ENCODE measurements at places on chromosomes 11 and 22.
A peak's percentile ranks its signal among the peaks of the same experiment; 100 is the strongest.

GRCh38 chr11:91295591-91295990 is 929.0 kb upstream of the FAT3 start:
- DNase-seq: no peak

- peak; percentile 97 for DNase-seq
These were observed 2.9 kb downstream of the DIXDC1 start for GRCh38 chr11:111939836-111940604.

GRCh38 chr11:43736502-43737200 is 56.1 kb downstream of the HSD17B12 start:
- DNase-seq: peak; percentile 50

DNA sequence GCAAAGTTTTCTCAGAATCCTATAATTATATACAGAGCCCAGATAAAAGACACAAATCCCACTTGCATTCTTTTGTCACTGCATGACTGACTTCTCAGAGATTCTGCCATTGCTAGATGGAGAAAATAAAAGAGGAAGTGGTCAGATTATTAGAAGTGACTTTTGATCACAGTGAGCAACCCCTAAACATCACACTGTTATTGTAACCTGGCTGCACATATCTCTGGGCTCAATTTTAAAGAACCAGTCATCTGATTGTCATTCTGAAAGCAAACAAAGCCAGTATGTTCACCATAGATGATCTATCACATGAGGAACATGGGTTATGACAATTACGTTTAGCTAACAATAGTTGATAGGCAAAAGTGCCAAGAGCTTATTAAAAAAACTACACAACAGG is 47.8 kb downstream of the COPB1 start:
- no peak for DNase-seq

DNA sequence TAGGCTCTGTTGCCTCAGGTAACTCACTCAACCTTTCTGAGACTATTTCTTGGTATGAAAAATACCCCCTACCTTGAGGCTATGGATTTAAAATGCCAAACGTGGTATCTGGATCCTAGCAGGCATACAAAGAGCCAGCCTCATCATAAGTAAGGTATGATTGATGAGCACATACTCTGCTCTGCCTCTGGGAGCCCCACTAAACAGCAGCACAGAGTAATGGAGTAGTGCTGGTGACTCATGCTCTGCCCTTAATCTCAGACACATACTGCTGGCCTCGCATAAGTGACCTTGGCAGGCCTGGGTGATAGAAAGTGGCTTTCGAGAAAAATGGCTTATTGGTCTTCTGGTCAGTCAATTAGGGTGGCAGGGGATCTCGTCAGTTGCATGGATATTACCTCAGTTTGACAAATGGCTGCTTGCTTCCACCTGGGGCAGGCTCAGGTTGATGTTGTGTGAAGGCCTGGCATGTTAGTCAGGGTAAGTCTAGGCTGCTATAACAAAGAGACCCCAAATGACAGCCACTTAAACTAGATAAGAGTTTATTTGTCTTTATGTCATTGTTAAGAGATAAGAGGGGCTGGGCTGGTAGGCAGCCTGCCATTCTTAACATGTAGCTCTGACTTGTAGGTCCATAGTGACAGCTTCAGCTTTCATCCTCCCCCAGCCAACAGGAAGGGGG is 15.2 kb upstream of the SLC6A5 start:
- DNase-seq: peak; percentile 31

GRCh38 chr11:114277637-114278341 is 18.4 kb upstream of the NNMT start:
- no peak for DNase-seq

GRCh38 chr22:35098921-35099320 is 33.0 kb downstream of the ISX start:
- DNase-seq: no peak

- DNase-seq: peak; percentile 29
These were observed 14.9 kb upstream of the FXYD6 start for GRCh38 chr11:117891362-117891761.

DNA sequence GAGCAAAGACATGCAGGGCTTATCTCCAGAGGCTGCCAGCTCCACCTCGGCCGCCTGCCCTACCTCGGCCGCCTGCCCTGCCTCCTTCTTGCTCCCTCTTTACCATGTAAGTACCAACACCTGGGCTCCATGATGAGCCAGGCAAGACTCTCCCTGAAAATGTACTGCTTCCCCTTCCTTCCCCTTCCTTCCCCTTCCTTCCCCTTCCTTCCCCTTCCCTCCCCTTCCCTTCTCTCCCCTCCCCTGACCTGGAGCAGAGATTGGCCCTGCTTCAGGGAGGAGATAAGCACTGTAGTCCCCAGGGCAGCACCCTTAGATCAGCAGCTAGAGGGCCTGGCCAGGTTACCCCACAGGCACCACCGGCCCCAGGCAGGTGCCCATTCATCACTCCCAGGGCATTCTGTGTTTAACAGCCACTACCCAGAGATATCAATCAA is 25.4 kb upstream of the ADORA2A start:
- DNase-seq: peak; percentile 57
